ENCODE measurements at places on chromosomes 2 and 18. TPM values are rescaled to one million over a fixed set of nuclear protein-coding genes. Genes with fewer than 3 reads are reported as not detected.

DNA sequence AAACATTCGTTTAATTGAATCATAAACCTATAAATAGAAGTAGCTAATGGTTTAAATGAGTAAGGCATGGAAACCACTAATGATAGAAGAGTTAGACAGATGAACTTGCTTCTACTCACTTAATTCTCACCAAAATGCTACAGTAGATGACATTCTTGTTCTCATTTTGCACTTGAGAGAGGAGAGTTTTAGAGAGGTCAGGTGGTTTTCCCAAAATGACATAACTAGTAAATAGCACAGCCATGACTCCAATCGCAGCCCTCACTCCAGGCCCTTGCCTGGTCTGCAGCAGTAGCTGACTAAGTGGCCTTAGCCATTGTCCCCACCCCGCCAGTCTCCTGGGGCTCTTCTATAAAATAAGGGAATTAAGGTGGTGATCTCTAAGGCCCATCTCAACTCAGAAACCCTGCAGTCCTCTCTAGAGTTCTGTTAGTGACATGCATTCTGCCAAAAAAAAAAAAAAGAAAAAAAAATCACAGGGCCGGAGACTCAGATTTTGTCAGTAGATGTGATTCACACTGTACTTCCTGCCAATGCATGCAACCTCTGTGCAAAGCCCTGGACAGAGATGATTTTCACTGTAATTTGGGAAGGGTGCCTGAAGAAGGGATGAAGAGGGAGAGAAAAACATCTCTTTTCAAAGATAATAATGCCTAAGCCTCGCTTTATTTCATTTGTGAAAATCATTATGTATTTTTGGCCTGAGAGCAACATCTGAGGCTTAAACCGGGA is 221.8 kb downstream of the ANAPC1 start:
- no peak for DNase-seq

DNA sequence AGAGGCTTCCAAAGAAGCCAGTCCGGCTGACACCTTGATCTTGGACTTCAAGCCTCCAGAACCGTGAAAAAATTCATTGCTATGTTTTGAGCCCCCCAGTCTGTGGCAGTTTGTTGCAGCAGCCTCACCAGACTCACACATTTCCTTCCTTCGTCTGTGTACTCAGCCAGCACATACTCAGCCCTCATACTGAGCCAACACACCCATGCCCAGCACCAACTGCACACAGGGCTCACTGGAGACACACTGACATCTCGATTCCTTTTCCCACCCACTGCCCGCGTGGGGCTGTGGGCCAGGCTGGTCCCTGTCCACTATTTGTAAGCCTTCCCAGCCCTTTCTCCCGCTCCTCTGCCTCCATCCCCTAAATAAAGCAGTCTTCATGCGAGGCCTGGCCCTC is 24.1 kb upstream of the NMUR1 start:
- no peak for DNase-seq

- no peak for DNase-seq
These were observed 68.7 kb downstream of the ZFP36L2 start for GRCh38 chr2:43157506-43158246.

GRCh38 chr18:1252936-1253335 is 348.3 kb downstream of the ADCYAP1 start:
- no peak for DNase-seq

DNA sequence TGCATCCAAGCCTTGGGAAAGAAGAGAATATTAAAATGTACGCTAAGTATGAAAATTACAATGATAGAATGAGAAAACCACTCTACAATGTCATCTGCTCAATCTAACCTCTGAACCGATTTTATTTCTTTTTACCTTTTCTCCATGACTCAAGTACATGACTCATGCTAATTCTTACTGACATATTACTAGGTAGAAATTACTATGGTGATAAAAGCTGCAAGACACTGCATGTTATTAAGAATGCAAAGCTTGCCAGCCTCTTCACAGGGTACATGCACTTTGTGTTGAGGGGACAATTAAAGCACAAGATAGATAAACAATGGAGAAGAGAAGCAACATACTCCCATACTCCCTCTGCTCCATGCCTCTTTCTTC is 20.7 kb downstream of the SFT2D3 start:
- DNase-seq = no peak

- no peak for DNase-seq
These were observed 348.8 kb upstream of the GULP1 start for GRCh38 chr2:187942876-187943275.

GRCh38 chr2:56230156-56230555 is 46.4 kb downstream of the CCDC85A start:
- no peak for DNase-seq

DNA sequence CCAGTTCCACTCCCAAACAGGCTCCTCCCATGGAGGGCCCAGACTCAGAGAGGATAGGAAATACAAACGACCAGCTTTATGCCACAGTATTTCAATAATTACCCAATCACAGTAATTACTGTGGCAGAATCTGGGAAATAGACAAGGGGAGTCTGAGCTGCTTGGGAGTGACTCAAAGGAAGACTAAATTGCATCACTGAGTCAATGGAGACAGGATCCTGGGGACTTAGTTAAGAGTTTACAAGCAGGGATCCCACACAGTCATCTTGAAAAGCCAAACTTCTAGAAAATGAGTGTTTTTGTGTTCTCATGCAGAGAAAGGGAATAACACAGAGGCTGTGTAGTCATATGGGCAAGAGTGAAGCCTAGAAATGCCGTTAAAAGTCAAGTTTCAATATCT is 1142.1 kb downstream of the CNTNAP5 start:
- DNase-seq = no peak

GRCh38 chr2:223529696-223530095 is 72.5 kb downstream of the SCG2 start:
- DNase-seq = no peak

DNA sequence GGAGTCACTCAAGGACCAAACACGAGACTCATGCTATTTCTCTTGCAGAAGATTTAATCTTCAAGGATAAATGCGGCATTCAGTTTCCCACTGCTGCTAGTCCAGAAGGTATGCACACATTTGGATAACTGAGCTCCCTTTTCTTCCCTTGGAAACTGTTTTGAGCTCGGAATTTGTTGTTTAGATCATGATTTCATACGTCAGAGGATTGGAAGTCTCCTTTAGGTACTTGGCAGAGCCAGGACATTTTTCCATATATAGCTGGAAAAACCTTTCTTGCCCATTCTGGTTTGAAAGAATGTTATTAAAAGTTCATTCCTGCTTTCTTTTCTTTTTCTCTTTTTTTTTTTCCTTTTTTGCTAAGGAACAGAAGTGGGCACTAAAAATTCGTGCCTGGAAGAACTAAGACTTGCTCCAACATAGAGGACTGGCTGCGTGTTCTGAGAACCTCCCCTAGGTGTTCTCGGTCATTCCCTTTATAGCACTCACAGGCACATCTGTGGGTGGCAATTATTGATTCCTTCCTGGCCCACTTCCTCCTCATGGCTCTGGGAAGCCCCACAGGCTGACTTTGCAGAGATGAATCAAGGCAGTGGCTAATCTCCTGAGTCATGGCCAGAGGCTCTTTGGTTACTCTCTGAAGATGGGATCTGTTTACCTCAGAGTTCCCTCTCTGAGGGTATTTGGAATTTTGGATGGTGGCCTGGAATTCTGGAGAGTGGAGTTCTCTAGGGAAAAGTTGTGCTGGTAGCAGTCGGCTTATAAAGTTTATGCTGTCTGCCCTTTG is 104.8 kb downstream of the PLCL1 start:
- no peak for DNase-seq

CRYBA2 gene
- total RNA-seq = not detected

MPP4 gene
- 0.37 TPM for total RNA-seq

SERPINB10 gene
- total RNA-seq = not detected

C2orf76 gene
- 9.6 TPM for total RNA-seq

ZNF385B gene
- 0.25 TPM for total RNA-seq

LYG2 gene
- total RNA-seq = not detected
